ENCODE measurements at places on chromosomes 4 and X. TPM values are rescaled to one million over a fixed set of nuclear protein-coding genes. Genes with fewer than 3 reads are reported as not detected.

SORBS2 gene
- total RNA-seq = 135 TPM

ARX gene
- total RNA-seq = not detected

DNA sequence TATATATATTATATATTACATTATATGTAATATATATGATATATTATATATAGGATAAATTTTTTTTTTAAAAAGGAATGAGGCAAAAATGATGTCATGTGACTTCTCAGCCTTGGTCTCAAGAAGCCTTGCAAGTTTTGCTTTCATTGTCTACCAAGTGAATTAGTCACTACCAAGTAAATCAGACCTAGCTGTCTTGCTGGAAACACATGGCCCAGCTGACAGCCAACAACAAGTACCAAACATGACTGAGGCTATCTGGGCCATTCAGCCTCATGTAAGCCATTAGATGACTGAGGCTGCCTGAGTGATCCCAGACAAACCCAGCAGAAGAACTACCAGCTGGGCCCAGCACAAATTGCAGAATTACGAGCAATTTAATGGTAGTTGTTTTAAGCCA, 44.9 kb downstream of the HAND2 start:
- no peak overlapping the region for H3K27ac ChIP-seq
- no peak for DNase-seq
- H3K4me3 ChIP-seq = no peak overlapping the region
- H3K36me3 ChIP-seq = no peaks in the 10 kb centered on the region
- H3K4me1 ChIP-seq = no peaks in the 10 kb centered on the region

GRCh38 chrX:132822634-132823012, 135.8 kb downstream of the HS6ST2 start:
- H3K27me3 ChIP-seq = no peaks in the 10 kb centered on the region
- no peaks in the 10 kb centered on the region for H3K4me1 ChIP-seq
- H3K27ac ChIP-seq = no peak overlapping the region
- no peak for DNase-seq
- no peaks in the 10 kb centered on the region for H3K36me3 ChIP-seq

- H3K4me3 ChIP-seq = no peak overlapping the region
- no peaks in the 10 kb centered on the region for H3K36me3 ChIP-seq
- H3K4me1 ChIP-seq = no peaks in the 10 kb centered on the region
- H3K27me3 ChIP-seq = no peaks in the 10 kb centered on the region
- no peak for DNase-seq
- no peak overlapping the region for H3K27ac ChIP-seq
Observed at GRCh38 chr4:161990721-161991120, 173.1 kb downstream of the FSTL5 start.

DNA sequence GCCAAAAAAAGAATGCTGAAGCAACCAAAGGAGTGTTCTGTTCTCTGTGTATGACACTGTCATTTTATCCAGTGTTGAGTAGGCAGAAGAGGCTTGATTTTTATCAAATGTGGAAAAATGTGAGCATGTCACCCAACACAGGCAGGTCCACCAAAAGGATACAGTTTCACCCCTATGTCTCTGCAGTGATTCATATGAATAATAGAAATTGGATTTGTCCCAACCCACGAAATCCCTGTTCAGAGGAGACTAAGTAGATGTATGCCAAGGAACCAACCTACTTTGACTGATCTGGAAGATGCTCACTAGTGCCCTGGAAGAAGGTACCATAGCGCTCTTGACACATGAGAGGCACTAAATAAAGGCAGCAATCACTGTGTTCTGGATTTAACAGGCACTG, 72.5 kb downstream of the FGF13 start:
- no peaks in the 10 kb centered on the region for H3K4me1 ChIP-seq
- H3K36me3 ChIP-seq = no peaks in the 10 kb centered on the region
- DNase-seq = no peak

GRCh38 chrX:137999552-137999951, 433.6 kb downstream of the ZIC3 start:
- H3K4me1 ChIP-seq = no peaks in the 10 kb centered on the region
- no peaks in the 10 kb centered on the region for H3K36me3 ChIP-seq
- H3K27me3 ChIP-seq = peaks cover 8% of the 10 kb centered on the region
- no peak overlapping the region for H3K4me3 ChIP-seq

Measured in tibial nerve (tissue), 4 donors.